ENCODE measurements at places on chromosomes 7 and 10.

DNA sequence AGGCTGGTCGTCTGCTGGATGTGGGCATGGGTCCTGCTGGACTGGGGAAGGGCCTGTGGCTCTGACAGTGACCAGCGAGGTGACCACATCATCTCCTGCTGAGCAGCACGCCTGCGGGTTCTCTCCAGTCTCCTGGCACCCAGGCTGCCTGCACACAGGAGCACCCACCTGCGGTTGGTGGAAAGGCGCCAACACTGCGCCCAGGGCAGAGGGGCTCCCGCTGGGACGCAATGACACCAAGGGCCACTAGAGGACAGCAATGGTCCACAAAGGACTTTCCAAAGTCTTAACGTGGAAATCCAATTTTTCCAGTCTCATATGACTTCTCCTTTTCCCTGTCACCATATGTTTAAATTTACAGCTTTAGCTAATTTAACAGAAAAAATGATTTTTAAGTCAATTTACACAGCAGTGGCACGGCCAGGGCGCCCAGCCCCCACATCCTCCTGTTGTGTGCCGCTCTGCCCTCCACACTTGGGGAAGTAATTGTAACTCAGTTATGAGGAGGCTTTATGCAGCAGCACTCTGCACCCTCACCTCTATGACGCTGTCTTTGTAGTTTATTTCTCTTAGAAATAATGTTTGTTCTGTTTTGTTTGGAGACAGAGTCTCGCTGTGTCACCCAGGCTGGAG, 38.1 kb downstream of the CFAP46 start:
- DNase-seq = no peak

DNA sequence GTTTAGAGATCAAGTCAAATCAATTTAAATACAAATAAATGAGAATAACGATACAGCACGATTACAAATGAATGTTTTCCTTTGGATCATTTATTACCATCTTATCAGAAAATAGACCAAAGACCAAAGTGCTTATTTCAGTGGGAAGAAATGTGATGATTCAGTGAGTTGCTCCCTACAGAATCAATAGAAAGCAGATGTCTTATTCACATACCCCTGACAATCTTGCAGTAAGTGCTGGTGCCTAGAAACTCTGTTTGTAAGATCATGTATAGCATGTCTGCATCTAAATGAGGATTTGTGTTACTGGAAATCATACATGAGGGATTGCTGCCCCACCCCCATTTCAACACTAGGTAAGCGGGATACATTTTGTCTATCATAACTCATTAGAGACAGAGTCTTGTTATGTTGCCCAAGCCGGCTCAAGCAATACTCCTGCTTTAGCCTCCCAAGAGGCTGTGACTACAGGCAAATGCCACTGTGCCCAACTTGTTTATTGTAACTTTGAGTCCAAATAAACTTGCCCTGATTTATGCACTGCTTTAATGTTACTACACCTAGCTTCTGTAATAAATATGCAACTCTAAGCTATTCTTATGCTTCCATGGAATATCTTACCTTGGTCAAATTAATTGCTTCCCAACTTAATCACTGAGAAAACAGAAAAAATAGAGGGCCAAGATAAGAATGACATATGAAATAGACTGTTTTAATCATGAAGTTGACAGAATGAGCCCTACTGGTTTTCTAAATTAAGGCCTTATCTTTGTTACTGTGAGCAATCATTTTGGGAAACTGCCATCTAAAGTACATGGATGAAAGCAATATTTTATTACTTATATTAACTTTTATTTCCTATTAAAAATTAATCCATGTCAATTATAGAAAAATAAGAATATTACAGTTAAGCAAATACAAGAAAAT, 82.5 kb downstream of the AHR start:
- no peak for DNase-seq

GRCh38 chr10:42836771-42837468, 54.3 kb downstream of the BMS1 start:
- DNase-seq = no peak

- no peak for DNase-seq
Observed at GRCh38 chr7:79268730-79269129, 184.7 kb downstream of the MAGI2 start.

- no peak for DNase-seq
Observed at GRCh38 chr7:75638594-75639070, 100.1 kb downstream of the HIP1 start.

DNA sequence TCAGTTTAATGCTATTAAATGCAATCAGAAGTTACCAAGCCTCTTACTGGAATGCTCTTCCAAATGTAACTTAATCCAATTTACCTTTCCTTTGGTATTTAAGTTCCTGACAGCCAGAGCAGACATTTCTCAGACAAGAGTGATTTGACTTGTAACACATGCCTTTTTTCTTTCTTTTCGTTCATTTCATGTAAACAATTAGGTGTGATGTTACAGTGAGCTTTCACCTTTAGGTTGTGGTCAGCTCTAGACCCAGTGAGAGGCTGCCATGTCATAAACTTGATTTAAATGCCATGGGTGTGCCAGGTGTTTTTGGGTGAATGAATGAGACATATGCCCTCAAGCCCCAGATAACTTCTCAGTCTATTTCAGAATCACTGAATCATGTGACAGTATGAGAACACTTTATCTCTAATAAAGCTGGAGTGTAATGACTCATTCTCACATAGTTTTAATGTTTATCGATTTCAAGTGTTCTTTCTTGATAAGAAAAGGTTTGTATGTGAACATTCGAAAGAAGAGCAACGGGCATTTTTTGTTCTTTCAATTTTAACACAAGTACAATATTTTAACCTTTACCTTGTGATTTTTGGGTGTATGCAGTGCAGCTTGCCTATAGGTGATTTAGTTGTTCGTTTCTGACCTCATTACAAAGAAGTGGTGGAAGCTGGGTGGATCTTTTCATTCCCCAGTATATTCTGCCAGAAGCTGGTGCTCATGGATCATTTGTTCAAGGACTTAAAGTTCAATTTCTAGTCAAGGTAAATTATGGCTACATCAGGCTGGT, 61.5 kb downstream of the CHN2 start:
- no peak for DNase-seq

DNA sequence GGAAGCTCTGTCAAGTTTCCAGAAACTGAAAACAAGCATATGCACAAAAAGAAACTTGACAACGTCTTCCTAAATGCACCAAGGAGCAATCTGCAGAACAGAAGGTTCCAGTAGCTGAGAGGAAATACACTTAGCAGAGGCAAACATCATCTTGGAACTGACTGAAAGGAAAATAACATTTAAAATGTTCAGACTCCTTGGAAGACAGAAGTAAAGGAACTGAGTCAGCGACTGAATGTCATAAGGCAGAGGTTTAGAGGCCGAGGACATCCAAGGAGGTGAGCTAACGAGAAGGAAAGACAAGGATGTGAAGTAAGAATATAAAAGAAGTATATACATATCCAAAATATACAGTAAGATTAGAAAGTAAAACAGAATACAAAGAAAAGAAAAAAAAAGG, 24.1 kb downstream of the SEMA3D start:
- no peak for DNase-seq

DNA sequence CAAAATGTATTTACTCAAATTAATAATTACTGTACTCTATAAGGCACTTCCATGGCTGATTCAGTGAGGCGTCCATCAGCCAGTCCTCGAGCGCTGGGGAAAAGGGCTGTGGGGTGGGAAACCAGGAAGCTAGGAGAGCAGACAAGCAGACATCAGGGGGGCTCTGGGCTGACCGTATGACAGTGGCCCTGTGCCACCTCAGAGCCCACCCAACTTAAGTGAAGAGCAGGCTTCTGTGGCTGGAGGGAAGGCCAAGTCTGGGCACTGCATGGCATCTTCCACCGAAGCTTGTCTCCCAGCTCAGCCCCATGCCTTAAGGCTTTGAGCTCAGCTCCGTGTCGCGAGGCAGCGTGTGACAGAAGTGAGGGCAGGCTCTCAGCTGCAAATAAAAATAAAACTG, 464.5 kb upstream of the ZMIZ1 start:
- DNase-seq = no peak

DNA sequence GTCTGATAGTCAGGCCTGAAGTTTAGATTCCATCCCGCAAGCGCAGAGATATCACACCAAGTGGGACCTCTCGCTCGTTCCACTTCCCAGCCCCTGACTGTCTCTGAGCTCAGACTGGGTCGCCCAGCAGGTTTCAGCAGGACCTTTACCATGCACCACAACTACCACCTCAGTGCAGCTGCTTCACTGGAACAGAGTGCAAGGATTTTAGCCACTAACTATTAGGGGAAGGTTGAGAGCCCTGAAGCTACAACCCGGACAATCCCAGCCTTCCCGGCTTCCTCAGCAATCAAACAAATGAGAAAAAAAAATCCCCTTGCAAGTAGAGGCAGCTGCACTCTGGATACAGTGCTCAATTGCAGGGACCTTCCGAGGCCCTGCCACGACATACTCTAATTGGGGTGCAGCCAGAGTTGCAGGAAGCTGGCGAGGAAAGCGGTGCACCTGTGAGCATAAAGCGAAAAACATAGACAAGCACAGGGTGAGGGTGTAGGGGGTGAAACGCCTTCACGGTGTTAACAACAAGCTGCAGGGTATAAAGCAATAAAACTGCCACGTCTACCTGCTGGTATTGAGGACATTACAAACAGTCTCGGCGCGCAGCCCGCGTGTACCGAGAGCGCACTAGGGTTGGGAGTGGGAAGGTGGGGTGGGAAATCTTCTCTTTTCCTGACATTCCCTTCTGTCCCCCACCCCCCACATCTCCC, 2.6 kb upstream of the DLX6 start:
- DNase-seq = no peak

DNA sequence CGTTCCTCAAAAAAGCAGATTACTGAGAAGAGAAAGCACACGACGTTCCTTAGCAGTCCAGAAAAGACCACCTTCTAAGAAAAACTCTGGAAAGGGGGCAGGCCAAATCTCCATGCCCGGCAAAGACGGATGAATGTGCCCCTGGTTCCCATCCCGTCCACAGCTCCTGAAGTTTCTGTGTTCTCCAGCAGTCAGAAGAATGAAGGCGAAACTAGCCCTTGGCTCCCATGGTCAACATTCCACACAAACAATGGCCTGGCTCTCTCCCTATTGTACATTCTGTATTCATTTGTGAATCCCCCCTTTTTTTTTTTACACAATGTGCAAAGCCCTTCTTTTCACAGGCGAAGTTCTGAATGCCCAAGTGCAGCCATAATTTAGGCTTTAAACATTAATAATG, 5.3 kb downstream of the CTBP2 start:
- DNase-seq = no peak

- DNase-seq = no peak
Observed at GRCh38 chr10:45104674-45105073, 104.0 kb downstream of the ZNF22 start.

- DNase-seq = no peak
Observed at GRCh38 chr7:3120513-3120912, 76.8 kb upstream of the CARD11 start.

GRCh38 chr7:90251304-90251635, 6.3 kb downstream of the CFAP69 start:
- DNase-seq = no peak

GRCh38 chr10:103572347-103573204, 79.1 kb downstream of the NEURL1 start:
- no peak for DNase-seq

DNA sequence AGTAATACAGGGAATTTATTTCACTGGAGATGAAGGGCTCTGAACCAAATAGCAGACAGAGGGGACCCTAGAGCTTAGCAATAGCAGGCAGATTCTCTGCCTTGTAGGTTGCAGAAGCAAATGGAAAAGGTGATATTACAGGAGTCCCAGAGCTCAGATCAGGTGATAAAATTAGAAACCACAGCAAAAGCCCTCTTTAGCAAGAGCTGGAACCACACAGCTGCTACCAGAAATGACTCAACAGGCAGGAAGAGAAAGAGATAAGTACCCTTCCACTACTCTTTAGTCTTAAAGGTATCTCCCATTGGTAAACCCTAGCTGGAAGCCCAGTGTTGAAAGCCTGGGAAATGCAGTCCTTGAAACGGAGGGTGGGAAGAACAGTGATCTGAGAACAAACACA, 535.6 kb upstream of the GHITM start:
- DNase-seq = no peak

DNA sequence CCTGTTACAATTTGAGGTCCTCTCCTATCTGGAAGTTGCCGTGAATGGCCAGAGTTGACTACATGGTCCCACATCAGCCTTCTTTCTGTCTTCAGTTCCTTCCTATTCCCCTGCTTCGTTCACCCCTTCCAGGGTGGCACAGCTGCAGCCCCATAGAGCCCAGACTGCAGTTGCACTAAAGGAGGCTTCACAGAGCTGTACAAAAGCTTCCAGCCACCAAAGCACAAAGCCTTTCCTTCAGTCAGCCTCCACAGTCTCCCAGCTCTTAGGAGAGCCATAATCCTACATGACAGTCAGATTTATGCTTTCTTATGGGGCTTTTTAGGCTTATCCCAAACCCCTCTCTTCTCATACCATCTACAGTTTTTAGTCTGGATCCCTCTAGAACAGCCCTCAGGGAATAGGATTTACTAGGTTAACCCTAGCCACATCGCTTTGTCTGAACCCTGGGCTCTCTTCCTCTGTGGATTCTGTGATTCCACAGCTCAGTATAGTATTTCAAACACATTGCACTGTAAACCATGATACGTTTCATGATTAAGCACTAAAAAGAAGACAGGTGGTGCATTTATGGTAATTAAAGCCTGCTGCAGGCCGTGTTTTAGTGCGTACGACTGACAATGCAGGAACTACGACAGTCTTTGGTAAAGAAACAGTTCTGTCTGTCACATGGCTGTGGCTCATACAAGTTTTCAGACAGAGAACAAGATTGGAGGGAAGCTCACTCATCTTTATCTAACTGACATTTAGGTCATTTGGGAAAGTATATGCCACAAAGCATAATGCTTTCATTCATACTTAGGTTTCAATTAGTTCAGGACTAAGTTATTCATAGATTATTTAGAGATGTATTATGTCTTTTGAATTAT, 208.3 kb upstream of the KMT2E start:
- no peak for DNase-seq

- no peak for DNase-seq
Observed at GRCh38 chr10:81034383-81034782, 496.7 kb downstream of the SH2D4B start.

DNA sequence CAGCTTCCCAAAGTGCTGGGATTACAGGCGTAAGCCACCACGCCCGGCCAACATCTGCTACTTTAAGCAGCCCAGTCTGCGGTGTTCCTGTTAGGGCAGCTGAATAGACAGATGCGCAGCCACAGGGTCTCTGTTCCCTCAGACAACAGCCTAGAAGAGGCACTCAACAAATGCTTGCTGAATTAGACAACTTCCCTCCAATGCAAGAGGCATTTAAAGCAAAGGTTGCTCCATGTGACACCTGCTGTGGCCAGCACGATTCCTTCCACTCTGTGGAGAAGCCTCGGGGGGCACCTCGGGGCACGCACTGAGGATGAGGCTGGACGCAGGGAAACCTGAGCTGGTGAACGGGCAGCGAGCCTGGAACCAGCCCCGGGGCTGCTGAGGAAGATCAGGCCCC, 237.8 kb downstream of the MAD1L1 start:
- no peak for DNase-seq

- DNase-seq = no peak
Observed at GRCh38 chr10:97765201-97765600, 6.6 kb downstream of the SFRP5 start.

GRCh38 chr10:43407148-43407575, 1.8 kb downstream of the HNRNPF start:
- peak; percentile 33 for DNase-seq
